ENCODE measurements at places on chromosomes 1 and 21. TPM values are rescaled to one million over a fixed set of nuclear protein-coding genes. Genes with fewer than 3 reads are reported as not detected.

GRCh38 chr1:76219366-76219818 lies 144.8 kb downstream of the ST6GALNAC3 start:
- no peak for DNase-seq

Gene PGLYRP4
- polyA plus RNA-seq, result not detected

GRCh38 chr1:23741609-23742008 lies 1.7 kb upstream of the ELOA start:
- no peak for DNase-seq

Gene CTPS1
- polyA plus RNA-seq, result 31.1 TPM

Gene ZFP69
- polyA plus RNA-seq, result 6.5 TPM

Gene WDTC1
- 49.8 TPM for polyA plus RNA-seq

DNA sequence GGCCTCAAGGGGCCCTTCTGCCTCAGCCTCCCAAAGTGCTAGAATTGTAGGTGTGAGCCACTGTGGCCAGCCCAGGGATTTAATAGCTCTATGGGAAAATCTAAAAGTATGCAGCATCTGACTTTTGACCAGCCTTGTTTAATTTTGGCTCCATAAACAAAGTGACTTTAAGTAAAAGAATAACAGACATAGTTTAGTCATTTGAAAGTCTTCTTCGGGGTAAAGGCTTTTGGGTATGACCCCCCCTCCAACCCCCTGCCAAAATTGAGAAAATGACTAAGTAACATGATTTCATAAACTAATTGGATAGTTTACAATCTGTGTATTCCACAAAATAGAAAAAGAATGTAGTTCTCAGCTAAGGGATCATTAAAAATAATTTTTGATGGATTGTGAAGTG lies 17.0 kb downstream of the GPBP1L1 start:
- no peak for DNase-seq

Gene SPAG17
- polyA plus RNA-seq, result 7.0 TPM

Gene SERPINC1
- 0.79 TPM for polyA plus RNA-seq

DNA sequence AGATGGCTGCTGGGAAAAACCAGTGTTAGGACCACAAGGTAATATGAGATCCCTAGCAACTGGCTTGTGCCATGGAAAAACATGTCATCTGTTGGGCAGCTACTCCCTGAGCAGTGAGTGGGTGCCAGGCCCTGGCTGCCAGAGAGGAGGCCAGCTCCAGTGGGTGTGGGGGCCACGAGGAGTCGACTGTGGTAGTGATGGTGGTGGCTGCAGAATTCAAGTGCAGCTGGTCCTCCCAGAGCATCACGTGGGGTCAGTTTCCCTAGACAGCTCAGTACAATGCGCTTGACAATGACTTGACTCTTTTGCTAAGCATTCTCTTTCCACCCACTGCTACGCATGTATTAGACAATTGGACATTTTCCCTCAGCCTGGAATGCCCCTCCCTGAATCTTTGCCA lies 14.5 kb upstream of the CDC42 start:
- no peak for DNase-seq

DNA sequence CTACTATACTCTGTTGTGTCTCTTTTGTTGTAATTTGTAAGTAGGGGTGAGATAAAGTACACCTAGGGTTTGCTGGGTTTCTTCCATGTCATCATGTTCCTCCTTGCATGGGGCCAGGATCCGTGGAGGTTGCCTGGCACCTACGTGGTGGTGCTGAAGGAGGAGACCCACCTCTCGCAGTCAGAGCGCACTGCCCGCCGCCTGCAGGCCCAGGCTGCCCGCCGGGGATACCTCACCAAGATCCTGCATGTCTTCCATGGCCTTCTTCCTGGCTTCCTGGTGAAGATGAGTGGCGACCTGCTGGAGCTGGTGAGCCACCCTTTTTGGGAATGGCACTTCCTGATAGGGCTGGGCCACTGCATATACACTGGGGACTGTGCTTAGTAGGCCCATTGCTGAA lies 4.4 kb downstream of the PCSK9 start:
- DNase-seq, result no peak

Gene SNRPE
- 284 TPM for polyA plus RNA-seq

GRCh38 chr1:166350490-166350889 lies 183.7 kb upstream of the FAM78B start:
- no peak for DNase-seq

GRCh38 chr1:109272831-109273547 lies 10.0 kb downstream of the PSRC1 start:
- no peak for DNase-seq

DNA sequence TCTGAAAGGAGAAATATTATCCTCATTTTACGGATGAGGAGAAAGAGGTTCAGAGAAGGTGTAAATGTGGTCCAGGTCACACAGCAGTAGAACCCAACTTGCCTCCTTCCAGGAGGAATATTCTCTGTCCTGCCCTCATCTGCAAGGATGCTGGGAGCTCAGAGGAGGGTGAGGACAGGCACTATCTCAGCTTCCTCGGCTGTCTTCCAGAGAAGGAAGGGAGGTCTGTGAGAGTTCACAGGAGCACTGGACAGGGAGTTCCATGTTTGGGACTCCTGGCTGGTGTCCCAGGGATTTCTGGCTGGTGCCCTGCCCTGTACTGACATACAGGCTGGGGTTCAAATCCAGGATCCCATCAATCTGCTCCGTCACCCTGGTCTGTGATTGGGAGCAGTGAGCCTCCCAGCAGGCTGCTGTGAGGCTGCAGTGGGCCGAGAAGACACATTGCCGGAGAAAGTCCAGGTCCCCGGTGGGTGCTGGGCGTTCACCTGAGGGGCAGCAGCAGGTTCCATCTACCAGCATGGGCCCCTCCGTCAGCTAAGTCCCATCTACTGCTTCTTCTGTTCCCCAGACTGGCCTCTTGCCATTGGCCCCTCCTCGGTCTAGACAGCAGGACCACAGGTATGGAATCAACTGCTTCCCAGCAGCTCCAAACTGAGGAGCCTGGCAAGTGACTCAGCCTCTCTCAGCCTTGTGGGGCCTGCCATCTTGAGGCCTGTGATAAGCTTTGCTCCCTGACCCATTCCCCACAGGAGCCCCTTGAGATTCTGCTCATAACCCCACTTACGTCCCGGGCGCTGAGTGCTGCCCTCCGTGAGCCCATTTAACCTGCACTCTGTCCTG lies 8.5 kb upstream of the BSND start:
- DNase-seq, result no peak

DNA sequence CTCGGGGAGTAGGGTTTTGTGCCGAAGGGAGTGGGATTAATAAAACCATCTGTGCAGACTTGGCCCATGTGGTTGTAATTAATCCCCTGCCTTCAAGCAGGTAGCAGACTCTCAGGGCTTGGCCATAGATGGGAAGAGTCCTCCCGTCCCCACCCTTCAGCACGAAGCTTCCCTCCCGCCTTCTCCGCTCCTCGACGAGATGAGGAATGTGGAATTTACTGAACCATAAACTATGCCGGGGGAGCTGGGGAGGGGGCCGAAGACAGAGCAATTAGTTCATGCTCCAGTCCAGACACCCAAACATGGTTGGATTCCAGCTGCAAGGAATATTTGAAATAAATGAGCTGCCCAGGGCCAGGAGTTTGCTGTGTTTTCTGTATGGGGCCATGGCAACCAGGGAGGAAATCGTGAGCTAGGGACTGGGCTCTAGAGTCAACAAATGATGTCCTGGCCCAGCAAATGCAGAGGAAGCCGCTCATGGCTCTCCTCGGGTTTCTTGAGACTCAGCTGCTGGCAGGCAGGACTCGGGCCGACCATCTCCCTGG lies 78.8 kb downstream of the SPSB1 start:
- peak; percentile 88 for DNase-seq

Gene C1orf167
- 0.32 TPM for polyA plus RNA-seq

DNA sequence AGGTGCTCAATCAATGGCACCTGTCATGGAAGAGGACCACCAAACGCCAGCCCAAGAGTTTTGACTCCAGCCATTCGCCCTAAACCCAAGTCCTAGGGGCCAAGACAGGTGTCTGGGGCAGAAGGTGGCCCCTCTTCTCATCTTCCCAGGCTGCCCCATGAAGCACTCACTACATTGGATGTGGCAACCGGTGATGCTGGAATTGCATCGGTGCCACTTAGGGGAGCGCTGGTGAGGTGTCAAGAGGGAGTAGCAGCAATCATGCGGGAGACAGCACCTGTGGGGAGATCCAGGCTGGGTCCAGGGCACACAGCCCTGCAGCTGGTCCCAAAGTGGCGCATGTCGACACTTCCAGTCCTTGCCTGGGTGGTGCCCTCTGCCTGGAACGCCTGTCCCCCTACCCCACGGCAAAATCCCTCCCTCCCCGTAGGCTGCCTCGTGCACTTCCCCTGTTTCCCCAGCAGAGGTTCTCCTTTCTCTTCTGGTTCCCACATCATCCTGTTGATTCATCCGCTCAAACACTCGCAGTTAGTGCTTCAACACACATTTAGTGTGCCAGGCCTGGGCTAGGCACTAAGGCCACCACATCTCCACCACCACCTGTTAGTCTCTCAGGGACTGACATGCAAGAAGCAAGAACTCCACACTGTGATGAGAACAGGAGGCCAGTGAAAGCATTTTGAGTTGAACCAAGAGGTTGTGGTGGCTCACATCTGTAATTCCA lies 18.5 kb downstream of the PLA2G2D start:
- peak; percentile 22 for DNase-seq

Gene PCP4L1
- polyA plus RNA-seq, result 1.0 TPM

Gene OLFML2B
- polyA plus RNA-seq, result 10.5 TPM

DNA sequence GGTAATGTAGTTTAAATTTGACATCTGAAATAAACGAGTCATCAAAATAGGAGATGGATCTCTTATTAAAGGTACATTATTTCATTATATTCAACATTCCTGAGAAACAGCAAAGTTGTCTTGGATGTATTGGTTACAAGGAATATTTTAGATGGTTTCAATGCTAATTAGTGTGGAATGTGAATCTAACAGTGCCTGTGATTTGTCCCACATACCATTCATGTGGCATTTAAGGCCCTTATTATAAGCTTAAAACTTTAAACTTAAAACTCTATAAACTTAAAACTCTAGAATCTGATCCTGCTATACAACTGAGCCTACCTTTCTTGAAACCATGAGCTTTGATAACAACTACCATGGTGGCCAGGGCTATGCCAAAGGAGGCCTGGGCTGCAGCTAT lies at the start of gene KRTAP22-1:
TSS of gene KRTAP22-1 (plus strand) at position 301 of the 400 bp plus-strand sequence.
- no peak for DNase-seq

DNA sequence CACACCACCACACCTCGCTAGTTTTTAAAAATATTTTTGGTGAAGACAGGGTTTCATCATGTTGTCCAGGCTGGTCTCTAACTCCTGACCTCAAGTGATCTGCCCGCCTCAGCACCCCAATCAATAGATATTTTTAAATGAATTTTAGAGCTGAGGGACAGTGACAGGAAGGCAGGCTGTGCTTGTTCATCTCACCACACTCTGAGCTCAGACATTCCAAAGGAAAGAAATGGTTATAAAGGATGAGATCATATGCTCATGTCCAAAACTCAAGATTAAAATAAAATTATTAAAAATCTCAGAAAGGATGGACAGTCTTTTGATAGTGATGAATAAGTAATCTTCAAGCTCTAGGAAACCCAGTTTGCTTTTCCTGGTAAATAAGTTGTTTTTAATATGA lies 40.9 kb downstream of the L1TD1 start:
- no peak for DNase-seq

GRCh38 chr1:8283058-8283884 lies 34.6 kb upstream of the SLC45A1 start:
- no peak for DNase-seq

GRCh38 chr21:40517646-40518045 lies 329.3 kb downstream of the DSCAM start:
- no peak for DNase-seq

Gene TNFRSF14
- 16.5 TPM for polyA plus RNA-seq

Gene CNR2
- 0.09 TPM for polyA plus RNA-seq

GRCh38 chr1:3024019-3024418 lies 2.8 kb downstream of the ACTRT2 start:
- no peak for DNase-seq

GRCh38 chr1:230701434-230701833 lies 12.5 kb downstream of the AGT start:
- DNase-seq, result no peak

DNA sequence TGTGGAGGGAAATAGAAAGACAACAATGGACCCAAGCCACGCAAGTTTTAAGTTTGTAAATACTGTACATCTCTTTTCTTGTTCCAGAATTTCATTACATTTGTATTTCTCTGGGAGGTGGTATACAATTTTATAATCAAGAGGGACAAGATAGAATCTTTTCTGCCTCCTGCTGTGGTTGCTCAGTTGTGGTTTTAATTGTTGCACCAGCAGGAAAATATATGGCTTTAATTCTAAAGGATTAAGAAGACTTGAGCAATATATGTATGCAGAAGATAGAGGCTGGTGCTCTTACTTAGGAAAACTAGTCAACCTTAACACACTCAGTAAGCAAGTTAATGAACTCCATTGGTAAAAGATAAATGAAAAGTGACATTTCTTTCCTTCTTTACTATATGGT lies 19.8 kb upstream of the ASB17 start:
- DNase-seq, result no peak

DNA sequence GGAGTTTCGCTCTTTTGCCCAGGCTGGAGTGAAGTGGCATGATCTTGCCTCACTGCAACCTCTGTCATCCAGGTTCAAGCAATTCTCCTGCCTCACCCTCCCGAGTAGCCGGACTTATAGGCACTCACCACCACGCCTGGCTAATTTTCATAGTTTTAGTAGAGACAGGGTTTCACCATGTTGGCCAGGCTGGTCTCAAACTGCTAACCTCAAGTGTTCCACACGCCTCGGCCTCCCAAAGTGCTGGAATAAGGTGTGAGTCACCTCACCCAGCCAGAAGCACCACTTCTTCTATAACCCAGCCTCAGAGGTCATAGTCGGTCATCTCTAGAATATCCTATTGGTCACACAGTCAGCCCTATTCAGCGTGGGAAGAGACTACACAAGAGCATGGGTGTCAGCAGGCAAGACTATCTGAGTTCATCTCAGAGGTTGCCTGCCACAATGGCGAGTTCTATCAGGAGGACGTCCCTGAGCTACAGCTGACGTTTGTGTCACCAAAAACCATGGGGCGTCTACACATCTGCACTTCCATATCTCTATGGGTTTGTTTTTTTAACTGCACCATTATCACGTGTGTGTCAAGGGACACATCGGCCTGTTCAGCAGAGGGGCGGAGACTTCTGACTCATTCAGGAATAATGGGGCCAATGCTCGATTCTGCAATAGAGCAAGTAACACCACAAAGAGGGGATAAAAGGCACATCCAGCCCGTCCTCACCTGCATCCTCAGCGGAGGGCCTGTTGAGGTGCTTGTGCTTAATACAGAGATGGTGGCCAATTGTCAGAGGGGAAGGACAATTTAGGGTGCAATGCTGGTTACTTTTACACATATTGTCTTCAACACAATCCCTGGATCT lies 256.3 kb upstream of the IRF2BP2 start:
- DNase-seq, result no peak

DNA sequence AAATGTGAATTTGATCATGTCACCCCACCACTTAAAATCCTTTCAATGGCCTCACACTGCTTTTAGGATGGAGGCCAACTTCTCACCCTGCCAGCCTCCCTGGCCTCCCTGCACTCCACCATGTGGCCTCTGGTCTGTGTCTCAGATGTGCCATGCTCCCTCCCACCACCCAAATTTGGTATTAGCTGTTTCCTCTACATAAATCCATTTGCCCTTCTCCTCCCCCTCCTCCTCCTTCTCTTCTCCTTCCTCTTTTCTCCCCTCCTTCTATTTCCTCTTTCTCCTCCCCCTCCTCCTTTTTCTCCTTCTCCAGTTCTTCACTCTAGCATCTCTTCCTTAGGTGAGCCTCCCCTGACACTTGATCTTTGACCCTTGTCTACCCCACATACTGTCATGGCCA lies 16.7 kb upstream of the GUCA2B start:
- no peak for DNase-seq

Measured in renal cortex interstitium (tissue), 15 donors.